Thymus (tissue), 14 donors: ENCODE measurements at places on chromosomes 7 and 10. TPM values are rescaled to one million over a fixed set of nuclear protein-coding genes. Genes with fewer than 3 reads are reported as not detected.

Gene CUX1
- total RNA-seq = 35.0 TPM

Gene ZNF239
- 5.8 TPM for total RNA-seq

Gene NUTM2D
- total RNA-seq = 3.3 TPM

Gene CPA2
- total RNA-seq = 0.14 TPM

Gene AKR1E2
- total RNA-seq = 3.4 TPM

GRCh38 chr7:91435381-91436059 lies 171.3 kb downstream of the FZD1 start:
- DNase-seq = no peak

DNA sequence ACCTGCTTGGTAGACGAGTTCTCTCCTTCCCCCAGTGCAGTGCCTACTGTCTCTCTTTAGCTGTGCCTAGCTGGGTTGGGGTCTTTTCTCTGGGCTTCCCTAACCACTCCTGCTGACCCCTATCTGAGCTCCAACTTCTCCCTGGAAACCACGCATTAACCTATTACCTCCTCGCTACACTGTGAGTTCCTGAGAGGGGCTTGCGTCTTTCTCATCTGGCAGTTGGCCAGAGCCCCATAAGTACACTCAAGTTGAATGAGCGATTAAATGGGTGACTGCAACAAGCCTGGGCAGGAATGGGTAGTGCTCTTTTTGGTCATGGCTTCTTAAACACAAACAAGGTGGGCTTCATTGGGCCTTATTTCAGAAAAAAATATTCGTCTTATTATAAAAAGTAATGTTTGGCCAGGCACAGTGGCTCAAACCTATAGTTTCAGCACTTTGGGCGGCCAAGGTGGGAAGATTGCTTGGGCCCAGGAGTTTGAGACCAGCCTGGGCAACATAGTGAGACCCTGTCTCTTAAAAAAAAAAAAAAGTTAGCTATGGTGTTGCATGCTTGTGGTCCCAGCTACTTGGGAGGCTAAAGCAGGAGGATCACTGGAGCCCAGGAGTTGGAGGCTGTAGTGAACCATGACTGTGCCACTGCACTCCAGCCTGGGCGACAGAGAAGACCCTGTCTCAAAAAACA lies 41.4 kb downstream of the SYPL1 start:
- DNase-seq = peak; percentile 32

GRCh38 chr10:92789067-92789466 lies 59.3 kb upstream of the EXOC6 start:
- no peak for DNase-seq

- no peak for DNase-seq
Measured at GRCh38 chr10:109982123-109982522, 25.7 kb upstream of the ADD3 start.

DNA sequence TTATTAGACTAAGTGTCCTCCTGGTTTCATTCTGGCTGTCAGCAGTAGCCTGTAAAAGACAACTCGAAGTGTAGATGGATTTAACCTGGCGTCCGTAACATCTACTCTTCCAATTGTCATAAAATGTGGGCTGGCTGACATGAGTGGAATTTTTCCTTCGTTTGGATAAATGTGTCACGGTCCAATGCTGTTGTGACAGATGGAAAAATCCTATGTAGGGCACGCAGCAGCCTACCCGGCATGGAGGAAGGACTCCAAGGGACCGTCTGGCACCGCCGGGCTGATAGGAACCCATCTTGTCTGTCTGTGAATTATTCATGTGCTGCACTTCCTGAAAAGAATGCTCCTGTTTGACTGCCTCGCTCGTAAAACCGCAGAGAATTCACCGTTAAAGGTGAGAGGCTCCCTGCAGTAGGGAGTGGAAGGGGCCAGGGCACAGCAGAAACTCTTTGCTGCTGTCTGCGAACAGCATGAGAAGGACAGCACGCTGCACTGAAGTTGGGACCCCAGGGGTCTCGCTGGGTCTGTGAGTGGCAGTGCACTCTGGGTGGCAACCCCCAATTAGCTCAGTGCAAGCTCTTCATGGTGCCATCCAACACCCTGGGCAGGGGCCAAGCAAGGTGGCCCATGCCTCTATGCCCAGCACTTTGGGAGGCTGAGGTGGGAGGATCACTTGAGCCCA lies 1.6 kb upstream of the ORAI2 start:
- DNase-seq = peak; percentile 82

- DNase-seq = no peak
Measured at GRCh38 chr7:32250471-32251260, 180.5 kb upstream of the PDE1C start.
